ENCODE measurements at places on chromosomes 2 and 18.

- DNase-seq: no peak
Measured at GRCh38 chr2:177989029-177989885, 83.3 kb downstream of the PDE11A start.

- no peak for DNase-seq
Measured at GRCh38 chr18:8787371-8787670, 82.0 kb downstream of the MTCL1 start.

GRCh38 chr2:5841126-5841525 lies 148.9 kb downstream of the SOX11 start:
- no peak for DNase-seq

DNA sequence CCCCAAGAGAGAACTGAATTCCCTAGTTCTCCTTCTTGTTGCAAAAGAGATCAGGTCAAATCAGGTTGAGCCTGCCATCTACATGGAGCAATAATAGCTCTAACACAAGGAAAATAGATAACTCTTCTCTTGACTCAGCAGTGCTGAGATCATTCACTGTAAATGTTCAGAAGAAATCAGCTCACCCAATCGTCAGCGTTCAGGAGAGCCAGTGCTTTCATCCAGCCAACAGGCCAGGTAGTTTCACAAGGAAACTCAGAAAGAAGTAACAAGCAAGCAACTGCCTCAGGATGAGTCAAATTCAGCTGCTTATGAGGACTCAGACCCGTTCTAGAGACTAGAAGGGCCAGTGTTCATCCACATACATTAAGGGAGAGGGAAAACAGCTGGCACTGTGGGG lies 5.9 kb downstream of the LMAN2L start:
- no peak for DNase-seq

DNA sequence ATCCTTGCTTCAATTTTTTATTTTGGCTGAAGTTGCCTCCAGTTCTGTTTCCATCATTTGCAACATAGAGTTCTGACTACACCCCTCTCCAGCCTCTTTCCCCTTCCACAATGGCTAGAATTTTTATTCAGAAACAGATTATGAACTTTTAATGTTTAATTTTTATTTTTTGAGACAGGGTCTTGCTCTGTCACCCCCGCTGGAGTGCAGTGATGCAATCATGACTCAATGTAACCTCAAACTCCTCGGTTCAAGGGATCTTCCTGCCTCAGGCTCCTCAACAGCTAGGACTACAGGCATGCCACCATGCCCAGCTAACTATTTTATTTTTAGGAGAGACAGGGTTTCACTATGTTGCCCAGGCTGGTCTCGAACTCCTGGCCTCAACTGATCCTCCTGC lies 2.8 kb downstream of the NTSR2 start:
- no peak for DNase-seq

Data from left lung (tissue), 14 donors.